Astrocyte (in vitro differentiated cells and primary cell): ENCODE measurements at places on chromosomes 2 and 18. TPM values are rescaled to one million over a fixed set of nuclear protein-coding genes. Genes with fewer than 3 reads are reported as not detected.

Gene COPS9
- total RNA-seq: 172 and 192 TPM in 2 replicates

Gene ATOH8
- total RNA-seq: 1.2 and 1.9 TPM in 2 replicates

Gene PLEKHH2
- total RNA-seq: 0.84 and 1.1 TPM in 2 replicates

- H3K36me3 ChIP-seq: no peaks in the 10 kb centered on the region
- no peaks in the 10 kb centered on the region for H3K27me3 ChIP-seq
- peaks cover 43% of the 10 kb centered on the region for H3K4me1 ChIP-seq
Measured at GRCh38 chr2:102063487-102063911, 71.7 kb downstream of the IL1R2 start.

DNA sequence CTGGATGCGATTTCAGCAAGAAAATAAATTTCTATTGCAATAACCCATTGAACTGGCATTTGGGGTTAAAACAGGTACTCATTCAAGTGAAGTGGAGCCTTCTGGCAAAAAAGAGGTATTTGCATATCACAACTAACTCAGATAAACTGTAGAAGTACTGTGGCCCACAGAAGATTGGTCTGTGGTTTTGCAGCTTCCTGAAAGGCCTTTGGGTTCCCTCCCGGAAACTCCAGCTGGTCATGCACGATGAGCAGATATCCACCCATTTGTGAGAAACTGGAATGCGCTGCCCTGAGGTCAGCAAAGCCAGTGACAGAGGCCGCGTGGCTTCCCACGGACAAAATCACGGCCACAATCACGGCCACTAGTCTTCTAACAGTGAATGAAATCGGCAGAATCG is 106.3 kb downstream of the EPHA4 start:
- H3K36me3 ChIP-seq: no peaks in the 10 kb centered on the region
- H3K4me3 ChIP-seq: no peak overlapping the region
- peak; percentile 69 for DNase-seq
- H3K27me3 ChIP-seq: no peaks in the 10 kb centered on the region
- no peaks in the 10 kb centered on the region for H3K4me1 ChIP-seq

GRCh38 chr2:155310589-155310988 is 612.1 kb downstream of the KCNJ3 start:
- H3K4me3 ChIP-seq: no peak overlapping the region
- no peaks in the 10 kb centered on the region for H3K27me3 ChIP-seq
- H3K36me3 ChIP-seq: no peaks in the 10 kb centered on the region
- no peaks in the 10 kb centered on the region for H3K4me1 ChIP-seq
- no peak overlapping the region for H3K27ac ChIP-seq

DNA sequence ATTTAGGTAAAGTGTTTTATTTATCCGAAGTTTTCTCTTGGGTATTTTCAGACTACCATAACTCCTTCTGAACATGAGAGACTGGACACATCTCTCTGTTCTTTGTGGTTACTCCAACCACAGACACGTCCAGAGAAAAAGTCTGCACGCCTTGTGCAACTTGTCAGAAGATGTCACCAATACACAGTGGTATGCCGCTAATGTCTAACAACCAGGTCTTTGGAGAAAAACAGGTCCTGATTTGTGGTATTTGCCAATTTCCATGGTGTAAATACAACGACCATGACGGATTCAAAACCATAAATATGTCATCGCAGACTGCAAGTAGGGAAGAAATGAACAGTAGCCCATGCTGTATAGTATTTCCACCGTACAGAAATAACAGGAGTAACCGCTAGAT is 620.6 kb upstream of the ID2 start:
- no peak overlapping the region for H3K4me3 ChIP-seq
- H3K27ac ChIP-seq: no peak overlapping the region
- no peak for DNase-seq
- H3K4me1 ChIP-seq: no peaks in the 10 kb centered on the region
- H3K27me3 ChIP-seq: no peaks in the 10 kb centered on the region

DNA sequence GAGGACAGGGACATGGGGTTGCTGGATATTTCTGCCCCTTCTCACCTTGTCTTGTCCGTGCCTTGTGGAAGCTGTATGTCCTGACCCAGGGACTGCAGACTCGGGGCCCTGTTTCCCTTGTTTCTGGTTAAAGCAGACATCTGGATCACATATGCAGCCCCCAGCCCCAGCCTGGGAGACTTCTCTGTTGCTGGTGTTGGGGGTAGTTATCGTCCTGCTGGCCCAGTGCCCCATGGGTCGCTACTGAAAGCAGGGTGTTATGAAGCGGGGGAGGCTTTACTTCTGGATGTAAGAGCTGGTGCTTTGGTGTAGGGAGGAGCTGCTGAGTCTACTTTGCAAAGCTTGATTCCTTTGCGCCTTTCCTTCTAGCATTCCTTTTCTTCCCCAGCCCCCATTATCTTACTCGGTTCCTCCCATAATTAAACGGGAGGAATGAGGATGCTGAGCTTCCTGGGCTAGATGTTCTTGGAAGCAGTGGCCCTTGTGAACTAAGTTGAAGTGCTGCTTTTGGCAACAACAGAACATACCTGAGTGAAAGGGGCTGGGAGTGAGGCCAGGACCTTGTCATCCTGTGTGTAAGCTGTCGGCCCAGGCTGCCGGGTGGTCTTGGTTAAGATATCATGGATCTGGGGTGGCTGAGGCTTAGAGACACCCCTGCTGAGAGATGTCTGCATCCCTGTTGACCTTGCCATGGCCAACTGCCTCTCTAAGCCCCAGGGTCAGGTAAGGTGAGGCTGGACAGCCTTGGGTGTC is 3.4 kb downstream of the TET3 start:
- no peaks in the 10 kb centered on the region for H3K27me3 ChIP-seq
- H3K4me3 ChIP-seq: peak overlapping the region; percentile 34
- no peaks in the 10 kb centered on the region for H3K36me3 ChIP-seq

GRCh38 chr2:17846676-17847075 is 30.4 kb downstream of the MSGN1 start:
- DNase-seq: no peak
- no peaks in the 10 kb centered on the region for H3K4me1 ChIP-seq
- peaks cover 2% of the 10 kb centered on the region for H3K27me3 ChIP-seq
- no peaks in the 10 kb centered on the region for H3K36me3 ChIP-seq
- H3K27ac ChIP-seq: no peak overlapping the region
- no peak overlapping the region for H3K4me3 ChIP-seq
